Activated CD4-positive, alpha-beta T cell treated with anti-CD3 and anti-CD28 coated beads for 24 hours (primary cell): ENCODE measurements at places on chromosomes 4 and X.

DNA sequence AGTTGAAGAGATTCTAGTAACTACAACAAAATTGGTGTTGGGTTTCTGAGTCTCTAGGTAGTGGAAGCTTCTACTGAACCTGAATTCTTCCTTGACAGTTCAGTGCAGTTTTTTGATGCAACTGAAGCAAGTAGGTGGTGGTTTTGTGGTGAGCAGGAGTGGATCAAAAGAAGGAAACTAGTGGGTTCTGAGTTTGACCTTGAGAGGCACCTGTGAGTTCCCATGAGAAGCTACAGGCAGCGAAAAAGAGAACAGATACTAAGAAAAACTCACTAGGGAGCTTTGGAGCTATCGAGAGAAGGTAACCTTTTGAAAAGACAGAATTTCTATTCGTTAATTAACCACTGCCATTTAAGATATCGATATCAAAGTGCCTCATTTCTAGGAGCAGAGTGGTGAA lies 145.2 kb downstream of the PDHA2 start:
- no peak for DNase-seq

DNA sequence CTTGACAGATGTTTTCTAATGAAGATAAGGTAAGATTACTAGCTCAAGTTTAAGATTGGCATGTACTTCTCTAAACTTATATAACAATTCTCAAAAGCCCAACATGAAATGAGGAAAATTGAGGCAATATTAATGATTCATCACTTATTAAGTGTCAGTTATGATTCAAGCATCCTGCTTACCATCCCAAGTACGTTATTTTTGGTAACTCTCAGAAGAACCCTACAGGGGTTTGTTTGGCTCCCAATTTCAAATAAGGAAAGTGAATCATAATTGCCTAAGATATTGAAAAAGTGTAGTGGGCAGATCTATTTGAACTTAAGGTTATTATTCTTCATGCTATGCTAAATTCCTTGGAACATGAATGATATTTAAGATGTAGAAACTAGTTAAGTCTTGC lies 387.9 kb upstream of the TENM3 start:
- no peak for DNase-seq

GRCh38 chrX:39418731-39419638 lies 617.7 kb downstream of the MID1IP1 start:
- no peak for DNase-seq

- DNase-seq, result no peak
Observed at GRCh38 chr4:134216411-134216810, 14.8 kb upstream of the PABPC4L start.

DNA sequence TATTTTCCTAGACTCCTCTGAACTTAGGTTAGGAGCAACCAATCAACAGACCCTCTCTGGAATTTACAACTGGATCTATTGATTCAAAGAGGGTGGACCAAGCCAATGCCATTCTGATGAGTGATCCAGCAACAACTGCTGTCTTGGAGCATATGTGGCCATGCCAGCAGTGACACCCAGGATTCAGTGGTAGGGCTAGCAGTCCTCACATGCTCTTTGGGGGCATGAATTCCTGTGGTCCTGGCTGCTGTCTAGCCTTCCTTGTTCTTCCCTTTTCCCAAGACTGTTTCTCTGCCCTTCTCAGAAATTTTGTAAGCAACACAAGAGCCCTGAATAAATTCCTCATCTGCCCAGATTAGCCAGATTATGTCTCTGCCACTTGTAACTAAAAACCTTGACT lies 61.5 kb upstream of the GATB start:
- DNase-seq, result no peak

DNA sequence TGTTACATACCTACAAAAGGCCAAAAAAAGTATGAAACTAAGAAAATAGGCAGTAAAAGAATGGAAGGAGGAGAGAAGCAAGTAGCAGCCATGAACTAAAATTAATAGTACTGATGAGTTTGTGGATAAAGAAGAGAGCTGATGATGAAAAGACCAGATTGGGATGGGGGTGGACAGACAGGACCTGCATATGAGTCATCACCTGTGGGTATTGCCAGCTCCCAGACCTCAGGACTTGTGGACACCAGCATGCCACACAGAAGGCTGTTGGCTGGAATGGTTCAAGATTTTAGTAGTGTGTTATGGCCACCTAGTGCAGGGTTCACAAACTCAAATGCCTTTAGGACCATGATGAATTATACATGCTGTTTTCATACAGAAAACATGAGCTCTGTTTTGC lies 58.9 kb downstream of the ARX start:
- no peak for DNase-seq
